ENCODE measurements at places on chromosomes 3 and 15. TPM values are rescaled to one million over a fixed set of nuclear protein-coding genes. Genes with fewer than 3 reads are reported as not detected.

Gene CYP1A2
- not detected for total RNA-seq

Gene CHL1
- 3.8 TPM for total RNA-seq

Gene AADACL2
- not detected for total RNA-seq

Gene NANOGP8
- 0.60 TPM for total RNA-seq

Gene SLC22A14
- total RNA-seq: not detected

Gene RASA2
- total RNA-seq: 17.2 TPM

Gene MITF
- total RNA-seq: 24.3 TPM

Gene HTR3E
- not detected for total RNA-seq

Gene PRSS50
- 0.26 TPM for total RNA-seq

Measured in left lung (tissue), 14 donors.